ENCODE measurements at places on chromosomes 3 and 15. TPM values are rescaled to one million over a fixed set of nuclear protein-coding genes. Genes with fewer than 3 reads are reported as not detected.

The PCLAF gene
- total RNA-seq = 0.59 TPM

The NR2E3 gene
- total RNA-seq = 0.70 TPM

The CCR1 gene
- total RNA-seq = 2.7 TPM

The SYNPR gene
- not detected for total RNA-seq

The RBP2 gene
- not detected for total RNA-seq

The FOXB1 gene
- total RNA-seq = not detected

The C3orf33 gene
- 7.0 TPM for total RNA-seq

The ICE2 gene
- total RNA-seq = 24.6 TPM

The TRIM42 gene
- total RNA-seq = not detected

The MRPL46 gene
- total RNA-seq = 68.5 TPM

The ANKRD63 gene
- total RNA-seq = 0.65 TPM
